ENCODE measurements at places on chromosomes 3 and 15.
A peak's percentile ranks its signal among the peaks of the same experiment; 100 is the strongest.

- DNase-seq: no peak
These were observed 63.8 kb downstream of the LRRC49 start for GRCh38 chr15:70956201-70956995.

GRCh38 chr15:100721758-100722550, 119.6 kb downstream of the ASB7 start:
- no peak for DNase-seq

GRCh38 chr15:59420108-59420507, 17.9 kb upstream of the FAM81A start:
- DNase-seq: no peak

DNA sequence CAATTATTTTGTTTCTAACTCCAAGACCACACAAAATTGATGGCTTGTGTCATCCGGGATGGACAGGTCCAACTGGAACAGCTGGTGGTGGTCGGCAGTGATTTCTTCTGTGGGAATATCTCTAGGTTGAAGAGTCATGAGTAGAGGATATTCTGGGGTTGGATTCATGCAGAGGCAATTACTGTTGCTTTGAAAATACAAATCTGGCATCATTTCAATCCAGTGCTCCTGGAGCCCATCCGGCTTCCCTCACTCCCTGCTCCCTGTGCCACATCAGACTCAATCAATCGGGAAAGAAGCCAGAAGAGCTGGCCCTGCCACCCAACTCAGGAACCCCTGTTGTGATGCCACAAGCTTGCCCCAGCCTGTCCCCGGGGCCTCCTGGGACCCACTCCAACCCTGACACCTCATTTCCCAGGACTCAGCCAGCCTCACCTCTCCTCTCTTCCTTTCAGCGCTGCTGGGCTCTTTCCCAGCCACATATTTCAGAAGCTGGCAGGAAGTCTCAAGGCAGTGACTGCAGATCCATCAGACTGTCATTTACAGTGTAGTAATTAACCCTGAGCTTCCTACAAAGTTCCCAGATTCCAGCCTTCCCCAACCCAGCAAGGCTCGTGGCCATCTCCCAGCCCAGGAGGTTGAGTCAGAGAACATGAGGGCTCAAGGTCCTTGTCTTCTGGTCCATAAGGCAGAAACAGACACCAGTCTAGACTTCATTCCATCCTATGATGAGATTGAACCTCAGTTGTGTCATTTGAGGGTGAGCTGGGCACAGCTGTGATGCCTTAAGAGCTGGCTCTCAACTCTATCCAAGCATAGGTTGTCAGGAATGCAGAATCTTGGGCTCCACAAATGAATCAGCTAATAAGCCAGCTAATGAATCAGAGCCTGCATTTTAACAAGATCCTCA, 114.0 kb downstream of the FAM174B start:
- DNase-seq: no peak

DNA sequence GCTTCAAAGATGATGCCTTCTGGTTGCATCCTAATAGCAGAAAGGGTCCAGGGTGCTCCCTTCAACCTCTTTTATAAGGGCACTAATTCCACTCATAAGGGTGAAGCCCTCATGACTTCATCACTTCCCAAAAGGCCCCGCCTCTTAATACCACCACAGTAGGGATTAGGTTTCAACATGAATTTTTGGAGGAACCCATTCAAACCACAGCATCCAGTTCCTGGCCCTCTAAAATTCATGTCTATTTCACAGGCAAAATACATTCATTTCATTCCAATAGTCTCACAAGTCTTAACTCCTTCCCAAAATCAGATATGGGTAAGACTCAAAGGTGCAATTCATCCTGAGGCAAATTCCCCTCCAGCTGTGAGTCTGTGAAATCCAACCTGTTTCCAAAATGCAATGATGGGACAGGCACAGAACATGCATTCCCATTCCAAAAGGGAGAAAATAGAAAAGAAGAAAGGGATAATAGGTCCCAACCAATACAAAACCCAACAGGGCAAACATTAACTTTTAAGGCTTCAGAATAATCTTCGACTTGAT, 124.0 kb downstream of the ATP1B3 start:
- DNase-seq: no peak

GRCh38 chr15:99226802-99227201, 22.6 kb downstream of the TTC23 start:
- DNase-seq: no peak

GRCh38 chr15:89486726-89487050, 9.7 kb downstream of the RHCG start:
- DNase-seq: peak; percentile 6

GRCh38 chr15:87032295-87032694, 952.6 kb downstream of the AGBL1 start:
- DNase-seq: no peak

DNA sequence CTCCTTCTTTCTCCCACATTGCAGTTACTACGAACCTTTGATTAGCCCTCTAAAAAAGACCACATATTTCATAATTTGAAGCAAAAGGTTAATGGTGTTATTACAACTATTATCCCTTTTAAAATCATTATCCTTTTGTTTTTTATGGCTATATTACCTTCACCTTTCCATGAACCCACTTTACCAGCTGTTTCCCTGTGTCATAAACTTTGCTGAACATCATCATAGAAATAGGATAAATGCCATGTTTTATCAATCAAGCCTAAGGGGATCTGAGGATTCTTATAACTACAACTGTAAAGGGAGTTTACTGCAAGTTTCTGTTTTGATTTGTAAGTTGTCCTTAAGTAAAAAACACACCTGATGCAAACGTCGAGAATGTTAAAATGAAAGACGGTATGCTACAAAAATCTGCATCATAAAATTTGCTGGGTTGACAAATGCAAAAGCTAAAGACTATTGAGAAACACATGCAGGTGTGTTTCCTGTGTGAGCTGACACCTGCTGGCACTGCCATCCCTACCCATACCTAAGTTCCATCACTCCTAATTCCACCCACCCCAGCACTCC, 39.1 kb upstream of the ARRDC4 start:
- DNase-seq: no peak

GRCh38 chr3:70527026-70527425, 214.6 kb upstream of the MDFIC2 start:
- no peak for DNase-seq

DNA sequence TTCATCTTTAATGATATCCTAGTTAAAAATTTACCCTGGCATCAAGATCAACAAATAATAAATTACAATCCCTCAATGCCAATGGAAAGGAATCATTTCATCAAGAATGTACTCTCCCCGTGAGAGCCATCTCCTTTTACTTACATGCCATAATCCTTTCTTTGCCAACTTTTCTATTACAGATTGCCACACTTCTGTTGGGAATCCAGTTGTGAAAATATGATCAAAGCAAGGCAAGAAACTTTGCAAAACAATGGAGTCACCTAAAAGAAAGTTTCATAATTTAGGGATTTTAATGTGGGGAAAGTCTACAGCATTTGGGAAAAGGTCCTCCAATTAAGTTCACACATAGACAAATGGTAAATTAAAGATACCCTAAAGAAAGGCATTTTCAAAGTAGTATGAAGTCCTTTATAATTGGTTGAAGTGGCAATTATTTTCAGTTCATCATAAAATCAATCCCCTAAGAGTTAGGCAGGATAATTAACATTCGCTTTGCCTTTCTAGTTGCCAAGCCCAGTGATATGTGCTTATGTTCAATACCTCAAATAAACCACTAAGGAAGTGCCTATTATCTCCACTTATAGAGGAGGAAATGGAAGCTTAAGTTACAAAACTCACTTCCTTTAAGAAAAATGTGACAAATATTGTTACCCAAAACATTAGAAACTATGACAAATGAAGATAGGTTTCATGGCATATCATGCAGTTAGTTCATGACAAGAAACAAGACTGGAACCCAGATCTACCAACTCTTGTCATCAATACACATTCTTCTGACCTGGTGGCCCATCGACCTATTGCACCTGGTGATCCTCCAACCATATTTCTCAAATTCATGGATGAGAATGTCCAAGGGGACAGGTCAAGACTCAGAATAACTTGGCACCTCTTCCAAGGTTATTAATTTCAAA, 49.1 kb downstream of the TRANK1 start:
- no peak for DNase-seq

- DNase-seq: no peak
These were observed 785.3 kb downstream of the MCTP2 start for GRCh38 chr15:95016511-95017229.

GRCh38 chr3:124281453-124282316, 289.8 kb upstream of the ROPN1 start:
- DNase-seq: no peak

GRCh38 chr3:69999140-70000027, at the start of gene SAMMSON:
Gene SAMMSON, plus strand, starts transcription at chr3:69999733.
- DNase-seq: no peak

- no peak for DNase-seq
These were observed 9.7 kb downstream of the ATP8B4 start for GRCh38 chr15:50109076-50109987.

DNA sequence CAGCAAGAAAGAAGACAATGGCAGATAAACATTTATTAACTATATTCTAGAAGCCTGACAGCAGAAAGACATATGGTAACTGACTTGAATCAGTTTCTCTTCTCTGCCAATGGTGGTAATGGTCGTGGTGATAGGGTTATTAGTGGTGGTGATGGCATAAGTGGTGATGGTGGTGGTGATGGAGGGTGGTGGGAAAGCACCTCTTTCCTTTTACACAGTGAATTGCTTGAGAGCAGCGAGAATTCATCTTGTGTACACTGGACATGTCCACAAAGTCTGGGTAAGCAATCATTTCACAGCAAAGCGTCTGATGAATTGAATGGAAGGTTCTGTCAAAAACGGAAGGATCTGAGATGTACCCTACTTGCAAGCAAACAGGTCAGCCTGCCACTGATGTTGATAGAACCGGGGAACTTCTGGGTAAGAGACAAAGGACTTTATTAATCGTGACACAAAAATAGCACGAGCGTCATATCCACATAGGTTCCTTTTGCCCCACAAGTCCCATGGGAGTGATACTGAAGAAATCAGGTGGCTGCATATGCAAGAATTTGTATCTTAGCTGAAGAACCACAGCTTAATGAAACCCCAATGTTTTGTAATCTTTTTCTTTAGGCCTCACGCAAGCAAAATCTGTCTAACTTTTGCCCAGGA, 23.5 kb upstream of the TBC1D5 start:
- DNase-seq: no peak

DNA sequence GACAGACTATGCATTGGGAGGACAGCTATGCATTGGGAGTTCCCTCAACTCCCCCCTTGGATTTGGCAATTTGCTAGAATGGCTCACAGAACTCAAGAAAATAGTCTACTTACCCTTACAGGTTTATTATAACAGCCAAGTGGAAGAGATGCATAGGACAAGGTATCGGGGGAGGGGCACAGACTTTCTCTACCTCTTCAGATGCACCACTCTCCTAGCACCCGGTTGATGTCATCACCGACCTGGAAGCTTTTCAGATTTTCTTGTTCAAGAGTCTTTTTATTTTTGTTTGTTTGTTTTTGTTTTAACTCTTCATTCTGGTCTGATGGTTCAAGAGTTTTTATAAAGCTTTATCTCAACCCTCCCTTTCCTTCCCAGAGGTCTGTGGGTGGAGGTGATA, 20.7 kb upstream of the ADAMTS9 start:
- no peak for DNase-seq

- DNase-seq: no peak
These were observed 463.5 kb downstream of the RAP2B start for GRCh38 chr3:153625506-153625905.

- no peak for DNase-seq
These were observed 268.9 kb upstream of the LYSMD4 start for GRCh38 chr15:100002086-100002620.

DNA sequence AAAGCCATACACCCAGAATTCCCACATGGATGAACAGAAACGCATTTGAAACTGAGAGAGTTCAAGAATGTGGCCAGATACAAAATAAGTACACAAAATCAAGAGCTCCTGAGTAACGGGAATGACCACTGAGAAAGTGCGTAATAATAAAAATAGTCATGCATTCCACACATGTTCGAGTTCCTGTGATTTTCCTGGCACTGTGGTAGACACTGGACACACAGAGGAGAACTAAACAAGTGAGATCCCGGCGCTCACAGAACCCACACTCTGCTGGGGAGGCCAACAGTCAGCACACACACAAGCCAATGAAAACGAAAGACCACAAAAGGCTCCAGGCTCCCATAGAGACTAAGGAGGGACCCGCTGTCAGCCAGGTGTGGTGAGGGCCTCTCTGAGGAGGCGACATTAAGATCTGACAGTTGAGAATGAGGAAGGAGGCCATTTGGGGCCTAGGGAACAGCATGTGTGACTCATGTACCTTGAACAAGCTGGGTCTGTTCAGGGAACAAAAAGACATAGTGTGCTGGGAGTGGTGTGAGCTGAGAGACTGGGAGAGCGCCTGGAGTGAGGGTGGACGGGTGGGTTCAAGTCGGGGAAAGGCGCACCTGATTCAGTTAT, 5.1 kb downstream of the FAM107A start:
- no peak for DNase-seq

- DNase-seq: no peak
These were observed 3.5 kb downstream of the PLA1A start for GRCh38 chr3:119601154-119601553.

GRCh38 chr15:38702178-38702912, 137.7 kb upstream of the RASGRP1 start:
- DNase-seq: no peak

DNA sequence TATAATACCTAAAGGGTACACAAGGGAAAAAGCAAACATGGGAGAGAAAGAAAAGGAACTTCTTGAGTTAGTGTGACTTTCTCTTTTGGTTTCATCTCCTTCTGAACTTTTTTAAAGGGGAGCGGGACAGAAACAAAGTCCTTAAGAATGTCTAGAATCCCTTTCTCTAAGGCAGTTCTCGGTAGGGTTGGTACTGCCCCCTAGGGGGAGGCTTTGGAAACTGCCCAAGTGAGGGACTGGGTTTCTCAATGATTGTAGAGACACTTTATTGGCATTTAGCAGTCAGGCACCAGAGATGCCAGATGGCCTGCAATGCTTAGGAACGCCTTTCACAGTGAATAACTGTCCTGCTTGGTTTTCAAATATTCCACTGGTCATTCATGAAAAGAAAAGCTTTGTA, 172.7 kb downstream of the WDR72 start:
- DNase-seq: no peak

GRCh38 chr3:194982472-194982871, 288.5 kb downstream of the XXYLT1 start:
- DNase-seq: no peak

DNA sequence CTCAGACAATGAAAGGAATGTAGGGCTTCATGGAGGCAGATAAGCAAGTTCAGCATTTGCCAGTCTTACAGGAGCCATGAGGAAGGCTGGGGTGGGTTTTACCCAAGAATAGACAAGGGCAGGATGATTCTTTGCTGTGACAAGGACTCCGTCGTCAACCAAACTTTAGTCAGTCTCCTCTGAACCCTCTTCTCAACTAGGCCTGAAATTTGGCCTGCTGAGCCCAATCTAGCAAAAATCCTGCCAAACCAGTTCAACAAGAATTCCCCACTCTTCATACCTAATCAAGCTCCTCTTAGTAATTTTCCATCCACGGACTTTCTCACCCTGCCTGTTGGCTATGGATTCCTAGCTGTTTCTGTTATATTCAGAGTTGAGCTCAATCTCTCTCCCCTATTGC, 280.5 kb downstream of the TBL1XR1 start:
- DNase-seq: no peak

- no peak for DNase-seq
These were observed 32.1 kb upstream of the AP4E1 start for GRCh38 chr15:50876260-50876988.

All from stimulated activated CD8-positive, alpha-beta memory T cell treated with anti-CD3 and anti-CD28 coated beads, Interleukin-12 subunit alpha, Interleukin-12 subunit beta, amount 100 ng/mL, for 4 hours (primary cell).